ENCODE measurements at places on chromosomes 3 and 15. TPM values are rescaled to one million over a fixed set of nuclear protein-coding genes. Genes with fewer than 3 reads are reported as not detected.

- DNase-seq, result no peak
Observed at GRCh38 chr15:59711451-59712243, 22.5 kb upstream of the BNIP2 start.

DNA sequence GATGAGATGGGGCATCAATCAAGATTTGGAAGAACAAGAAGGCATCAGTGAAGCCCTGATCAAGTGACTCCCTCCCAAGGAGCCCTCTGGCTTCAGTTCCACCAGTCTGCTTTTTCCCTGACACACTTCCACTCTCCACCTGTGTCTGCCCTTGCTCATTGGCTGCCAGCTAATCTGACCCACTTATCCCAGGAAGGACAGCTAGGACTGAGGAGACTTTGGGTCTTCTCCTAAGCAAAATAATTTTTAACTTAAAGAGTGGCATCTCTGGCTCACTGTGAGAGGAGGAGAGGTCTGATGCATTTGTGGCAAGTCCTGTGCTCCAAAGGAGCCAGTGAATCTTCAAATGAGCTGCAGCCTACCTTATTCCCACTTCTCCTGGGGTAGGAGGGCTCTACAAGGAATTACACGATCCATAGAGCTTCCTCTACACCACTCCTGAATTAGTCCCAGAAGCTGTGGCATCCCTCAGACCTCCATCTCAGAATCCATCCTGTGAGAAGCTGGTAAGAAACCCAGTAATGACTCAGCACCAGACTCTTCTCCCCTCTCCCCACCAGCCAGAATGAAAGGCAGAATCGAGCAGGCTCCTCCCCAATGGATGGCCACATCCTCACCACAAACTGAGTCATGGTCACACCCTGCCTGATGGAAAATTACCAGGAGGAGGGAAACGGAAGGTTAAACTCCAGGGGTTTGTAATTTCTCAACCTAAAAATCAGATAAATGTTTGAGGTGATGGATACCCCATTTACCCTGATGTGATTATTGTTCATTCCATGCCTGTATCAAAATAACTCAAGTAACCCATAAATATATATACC is 6.3 kb upstream of the PKM start:
- DNase-seq, result peak; percentile 96

DNA sequence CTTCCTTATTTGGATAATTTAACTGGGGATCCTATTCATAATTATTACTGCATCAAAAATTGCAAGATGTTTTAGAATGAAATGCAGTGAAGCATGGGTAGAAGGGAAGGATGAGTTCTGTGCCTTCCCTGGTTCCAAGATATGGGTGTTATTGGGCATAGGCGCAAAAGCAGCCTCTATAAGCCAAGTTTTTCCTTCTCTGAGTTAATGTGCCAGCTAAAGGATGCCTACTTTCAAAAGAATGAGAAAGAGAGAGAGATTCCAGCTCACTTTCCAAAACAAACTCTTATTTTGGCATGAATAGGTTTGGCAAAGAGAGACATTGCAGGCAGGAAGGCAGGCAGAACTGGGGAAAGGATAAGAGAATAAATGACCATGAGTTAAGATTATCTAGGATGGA is 270.2 kb downstream of the TAFA4 start:
- no peak for DNase-seq

- no peak for DNase-seq
Observed at GRCh38 chr3:37477711-37478487, 303.5 kb upstream of the LRRFIP2 start.

DNA sequence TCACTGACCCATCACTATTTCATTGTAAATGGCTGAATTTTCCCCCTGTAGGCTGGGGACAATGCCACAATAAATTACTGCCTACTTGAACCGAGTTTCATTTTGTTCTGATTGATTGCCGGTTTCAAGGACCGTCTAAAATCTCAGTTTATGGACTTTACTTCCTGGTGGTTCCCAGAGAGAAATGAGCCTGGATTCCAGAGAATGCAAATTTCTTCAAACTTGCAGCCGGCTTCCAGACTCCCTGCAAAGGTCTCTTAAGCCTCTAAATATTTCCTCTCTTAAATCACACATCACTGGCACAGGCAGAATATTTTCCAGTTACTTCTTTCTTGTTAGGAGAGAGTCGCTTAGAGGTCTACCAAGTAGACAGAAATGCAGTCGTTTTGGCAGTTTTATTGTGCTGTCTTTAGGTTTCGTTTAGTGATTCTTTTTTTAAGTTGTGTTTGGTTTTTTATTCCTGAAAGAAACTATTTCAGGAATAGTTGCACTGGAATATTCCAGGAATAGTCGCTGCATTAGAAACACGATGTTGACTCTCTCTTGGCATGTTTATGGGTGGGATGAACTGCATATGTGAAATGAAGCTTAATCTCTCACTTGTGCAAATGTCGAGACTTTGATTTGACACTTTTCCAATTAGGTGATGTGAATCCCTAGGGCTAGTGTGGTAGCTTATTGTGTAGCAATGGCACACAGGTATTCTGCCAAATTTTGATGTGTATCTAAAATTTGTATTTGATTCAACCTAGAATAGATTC is 284.1 kb upstream of the NR2E3 start:
- no peak for DNase-seq

GRCh38 chr3:194139814-194140391 is 4.0 kb downstream of the HES1 start:
- DNase-seq, result no peak

- DNase-seq, result no peak
Observed at GRCh38 chr3:172846706-172847105, 96.2 kb downstream of the ECT2 start.

DNA sequence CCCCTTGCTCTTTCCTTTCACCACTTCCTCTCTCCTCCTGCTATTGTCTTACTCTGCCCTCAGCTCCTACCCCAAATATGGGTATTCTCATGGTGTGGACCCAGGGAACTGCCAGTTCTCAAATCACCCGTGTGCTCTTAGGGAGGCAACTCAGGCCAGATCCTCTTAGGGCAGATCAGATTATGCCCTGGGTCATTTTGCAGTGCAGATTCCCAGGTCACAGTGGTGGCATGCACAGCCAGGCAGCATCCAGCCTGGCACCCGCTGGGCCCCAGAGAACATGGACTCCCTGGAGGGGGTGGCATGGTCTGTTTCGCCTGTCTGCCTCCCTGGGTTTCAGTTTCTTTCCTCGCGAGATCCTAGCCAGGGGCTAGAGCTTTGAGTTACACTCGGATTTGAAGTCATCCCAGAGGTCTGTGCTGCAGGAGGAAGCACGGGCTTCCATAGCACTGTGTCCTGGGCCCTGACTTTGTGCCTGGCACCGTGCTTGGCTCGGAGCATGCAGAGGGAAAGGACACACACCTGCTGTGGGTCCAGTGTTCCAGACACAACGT is 96.1 kb downstream of the TOP2B start:
- no peak for DNase-seq

- no peak for DNase-seq
Observed at GRCh38 chr3:43641306-43642114, 19.7 kb upstream of the ANO10 start.

- no peak for DNase-seq
Observed at GRCh38 chr15:100926258-100926657, 7.1 kb downstream of the LRRK1 start.

GRCh38 chr3:171443211-171443957 is 16.8 kb downstream of the TNIK start:
- DNase-seq, result no peak

- no peak for DNase-seq
Observed at GRCh38 chr15:51371266-51371665, 29.8 kb downstream of the GLDN start.

DNA sequence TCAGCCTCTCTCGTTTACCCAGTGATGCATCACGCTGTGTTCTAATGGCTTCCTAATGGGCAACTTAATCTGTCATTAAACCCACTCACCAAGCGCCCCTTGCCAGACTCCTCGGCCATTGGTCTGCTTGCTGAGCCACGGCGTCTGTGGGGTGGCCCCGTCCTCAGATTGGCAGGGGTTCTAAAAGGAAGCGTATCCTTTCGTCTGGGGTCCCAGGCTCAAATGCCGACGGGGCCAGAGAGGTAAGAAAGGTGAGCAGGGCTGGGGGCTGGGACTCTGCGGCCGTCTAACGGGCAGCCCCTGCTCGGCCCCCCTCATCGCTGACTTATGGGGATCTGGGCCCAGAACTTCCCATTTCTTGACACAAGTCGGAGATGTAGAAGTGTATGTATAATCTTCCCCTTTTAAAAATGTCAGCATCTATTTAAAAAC is 315.1 kb upstream of the PROK2 start:
- DNase-seq, result no peak

GRCh38 chr15:101192081-101192480 is 59.8 kb downstream of the CHSY1 start:
- no peak for DNase-seq

- no peak for DNase-seq
Observed at GRCh38 chr3:197598404-197598980, 42.7 kb upstream of the BDH1 start.

DNA sequence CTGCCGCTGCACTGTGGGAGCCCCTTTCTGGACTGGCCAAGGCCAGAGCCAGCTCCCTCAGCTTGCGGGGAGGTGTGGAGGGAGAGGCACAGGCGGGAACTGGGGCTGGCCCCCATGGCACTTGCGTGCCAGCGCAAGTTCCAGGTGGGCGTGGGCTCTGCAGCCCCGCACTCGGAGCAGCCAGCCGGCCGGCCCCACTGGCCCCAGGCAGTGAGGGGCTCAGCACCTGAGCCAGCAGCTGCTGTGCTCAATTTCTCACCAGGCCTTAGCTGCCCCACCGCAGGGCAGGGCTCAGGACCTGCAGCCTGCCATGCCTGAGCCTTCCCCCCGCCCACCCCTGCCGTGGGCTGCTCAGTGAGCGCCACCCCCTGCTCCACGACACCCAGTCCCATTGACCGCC is 4.6 kb upstream of the GPR156 start:
- no peak for DNase-seq

- no peak for DNase-seq
Observed at GRCh38 chr3:130900959-130901358, 7.1 kb downstream of the ATP2C1 start.

- no peak for DNase-seq
Observed at GRCh38 chr3:46334741-46335478, 19.0 kb upstream of the CCR2 start.

DNA sequence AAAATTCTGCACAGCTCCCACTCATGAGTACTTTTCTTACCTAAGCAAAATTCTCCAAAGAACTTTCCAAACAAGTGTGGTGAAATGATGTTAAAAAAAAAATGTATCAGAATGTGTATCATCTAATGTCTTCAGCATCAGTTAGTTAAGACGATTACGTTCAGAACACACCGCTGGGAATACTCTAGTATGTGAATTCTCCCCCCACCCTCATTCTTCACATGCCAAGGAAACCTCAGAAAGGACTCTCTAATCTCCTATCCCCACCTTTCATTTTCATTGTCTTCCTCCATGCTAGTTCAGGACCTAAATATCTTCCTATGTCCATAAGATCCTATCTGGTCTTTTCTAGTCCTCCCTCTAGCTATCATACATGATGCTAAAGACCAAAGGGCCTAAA is 457.4 kb downstream of the SHQ1 start:
- no peak for DNase-seq

GRCh38 chr3:43997316-43997715 is 244.4 kb upstream of the TOPAZ1 start:
- DNase-seq, result no peak

GRCh38 chr15:89948796-89949195 is 36.0 kb upstream of the ARPIN start:
- no peak for DNase-seq

DNA sequence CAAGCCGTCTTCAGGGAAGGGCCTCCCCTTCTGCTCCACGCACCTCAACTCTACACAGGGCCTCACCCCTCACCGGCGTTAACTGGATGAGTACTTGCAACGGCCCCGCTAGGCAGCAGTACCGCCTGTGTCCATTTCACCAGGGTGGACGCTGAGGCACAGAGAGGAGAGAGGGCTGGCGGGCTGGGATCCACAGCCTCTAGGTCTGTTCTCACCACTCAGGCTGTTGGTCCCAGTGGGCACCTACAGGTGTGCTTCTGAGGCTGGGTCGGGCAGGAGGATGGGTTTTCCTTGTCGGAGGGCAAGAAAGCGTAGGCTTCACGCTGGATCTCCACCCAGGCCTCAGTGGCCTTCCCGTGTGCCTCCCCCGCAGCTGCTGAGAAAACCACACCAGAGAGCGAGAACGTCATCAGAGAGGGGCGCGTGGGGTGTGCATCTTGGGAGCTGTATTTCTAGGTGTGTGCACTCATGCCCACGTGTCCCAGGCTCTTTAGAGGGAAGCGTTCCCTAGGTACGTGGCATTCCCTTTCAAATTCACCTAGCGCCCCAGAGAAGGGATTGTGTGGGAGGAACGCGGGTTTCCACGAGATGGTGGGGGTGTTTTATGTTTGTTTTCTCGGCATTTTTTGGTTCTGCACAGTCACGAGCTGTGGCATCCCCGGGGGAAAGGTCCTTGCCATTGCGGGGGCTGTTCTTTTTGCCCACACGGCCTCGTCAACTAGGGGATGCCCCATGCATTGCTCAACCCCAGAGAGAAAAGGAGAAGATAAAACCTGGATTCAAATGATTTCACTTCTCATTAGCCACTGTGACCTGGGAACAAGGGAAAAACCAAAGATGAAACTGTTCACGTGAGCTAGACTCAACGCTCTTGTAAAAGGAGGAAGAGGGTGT is 67.7 kb downstream of the MGLL start:
- no peak for DNase-seq

DNA sequence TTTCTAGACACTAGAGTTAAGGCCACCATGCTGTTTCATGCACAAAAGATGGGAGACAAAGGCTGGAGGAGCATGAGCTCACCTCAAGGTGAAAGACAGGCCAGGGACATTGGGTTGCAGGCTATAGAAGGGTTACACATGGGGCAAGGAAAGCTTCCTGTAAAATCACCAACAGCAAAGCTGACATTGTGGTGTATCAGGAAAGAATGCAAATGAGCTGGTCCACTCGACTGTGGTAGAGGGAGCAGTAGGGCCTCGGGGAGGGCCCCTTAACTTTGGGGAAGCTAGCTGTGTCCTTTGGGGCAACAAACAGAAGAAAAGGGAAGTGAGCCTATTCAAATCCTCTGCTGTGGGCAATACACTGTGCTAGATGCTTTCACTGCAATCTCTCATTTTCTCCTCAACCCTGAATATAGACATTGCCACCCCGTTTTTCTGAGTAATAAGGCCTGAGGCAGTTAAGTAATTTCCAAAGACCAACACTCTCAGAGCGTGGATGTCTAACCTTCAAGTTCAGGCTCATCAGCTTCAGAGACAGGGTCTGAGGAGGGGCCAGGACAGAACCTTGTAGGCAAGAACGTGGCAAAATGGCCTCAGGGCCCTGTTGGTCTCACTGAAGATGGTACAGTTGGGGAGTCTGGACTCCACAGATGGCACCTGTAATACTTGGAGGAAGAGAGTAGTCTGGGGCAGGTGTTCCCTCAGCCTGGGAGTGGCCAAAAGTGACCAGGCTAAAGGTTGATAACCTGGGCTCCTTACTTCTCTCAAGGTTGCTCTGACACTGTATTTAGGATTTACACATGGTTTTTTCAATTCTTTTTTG is 24.1 kb downstream of the CX3CR1 start:
- DNase-seq, result no peak

CISH gene
- total RNA-seq, result 0.20 TPM

LMAN1L gene
- not detected for total RNA-seq

NR2C2 gene
- total RNA-seq, result 22.6 TPM

ALS2CL gene
- total RNA-seq, result 2.9 TPM

MASP1 gene
- total RNA-seq, result not detected

SKOR1 gene
- 0.05 TPM for total RNA-seq

CLRN1 gene
- total RNA-seq, result not detected

DUOXA1 gene
- total RNA-seq, result 0.98 TPM

Data from NCI-H460 (cell line).